ENCODE measurements at places on chromosomes 2 and 18.

GRCh38 chr2:20012282-20013125 lies at the start of gene MATN3:
MATN3 (minus strand) TSS chr2:20012668; CDS start chr2:20012631, 37 bp downstream.
- DNase-seq: peak; percentile 68

DNA sequence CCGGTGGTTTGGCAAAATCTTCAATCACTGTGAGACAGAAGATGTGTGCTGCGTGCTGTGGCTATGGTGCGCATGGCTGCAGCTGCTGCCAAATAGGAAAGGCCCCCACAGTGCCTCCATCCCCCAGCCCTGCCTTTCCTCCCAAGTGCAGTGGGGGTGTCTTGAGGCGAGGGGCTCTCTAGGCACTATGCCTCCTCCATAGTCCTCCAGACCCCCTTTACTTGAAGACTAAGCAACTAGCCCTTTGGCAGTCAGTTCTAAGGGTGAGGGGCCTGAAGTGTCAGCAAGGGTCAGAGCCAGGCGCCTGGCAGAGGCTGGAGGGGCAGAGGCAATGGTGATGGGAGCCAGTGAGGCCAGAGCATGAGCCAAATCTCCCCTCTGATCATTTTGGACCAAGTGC lies 13.6 kb upstream of the TMEM185B start:
- DNase-seq: no peak

- no peak for DNase-seq
Observed at GRCh38 chr2:69828938-69829255, 563 bp upstream of the GMCL1 start.

DNA sequence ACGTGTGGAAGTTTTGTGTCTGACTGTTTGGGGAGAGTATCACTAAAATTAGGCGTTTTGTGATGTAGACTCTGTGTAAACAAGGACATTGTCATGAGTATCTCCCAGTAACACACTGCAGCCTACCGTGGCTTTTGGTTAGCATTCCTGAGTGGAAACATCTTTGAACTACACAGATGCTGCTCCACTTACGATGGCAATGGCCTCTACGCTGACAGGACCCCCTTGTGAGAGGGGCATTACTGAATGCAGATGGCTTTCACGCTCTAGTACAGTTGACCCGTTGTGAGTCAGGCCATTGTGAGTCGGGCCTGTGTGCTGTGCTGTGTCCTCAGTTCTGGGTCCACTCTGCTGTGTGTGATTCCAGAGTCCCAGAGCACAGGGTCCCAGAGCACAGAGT lies 34.4 kb upstream of the ADNP2 start:
- no peak for DNase-seq

DNA sequence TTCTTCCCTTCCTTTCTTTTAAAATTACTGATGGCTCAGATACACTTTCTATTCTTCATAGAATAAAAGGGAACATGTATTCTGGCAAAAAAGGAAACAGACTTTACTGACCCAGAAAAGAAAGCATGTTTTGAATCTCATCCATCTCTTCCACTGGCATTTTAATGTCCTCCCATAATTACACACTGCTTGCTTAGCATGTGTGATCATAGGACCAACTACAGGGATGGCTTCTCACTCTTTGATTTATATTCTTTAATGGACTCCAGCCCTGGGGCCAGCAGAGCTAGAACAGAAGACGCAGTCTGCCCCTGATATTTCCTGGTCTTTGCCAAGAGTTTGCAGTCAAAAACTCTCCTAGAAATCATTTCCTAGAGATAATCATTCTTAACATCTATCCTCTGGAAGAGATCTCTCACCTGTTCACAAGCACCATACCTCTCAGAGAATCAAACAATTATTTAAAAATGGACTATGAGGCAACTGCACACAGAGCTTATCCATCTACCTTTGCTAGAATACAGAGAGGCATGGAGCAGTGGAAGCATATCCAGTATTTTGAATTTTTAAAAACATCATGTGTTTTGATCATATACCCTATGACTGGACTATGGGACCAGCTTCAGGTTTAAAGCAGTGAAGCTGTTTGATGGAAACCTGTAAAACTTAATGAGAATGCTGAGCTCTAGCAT lies 429.1 kb downstream of the NRXN1 start:
- DNase-seq: no peak

- no peak for DNase-seq
Observed at GRCh38 chr2:168690381-168690885, 112.0 kb upstream of the NOSTRIN start.

DNA sequence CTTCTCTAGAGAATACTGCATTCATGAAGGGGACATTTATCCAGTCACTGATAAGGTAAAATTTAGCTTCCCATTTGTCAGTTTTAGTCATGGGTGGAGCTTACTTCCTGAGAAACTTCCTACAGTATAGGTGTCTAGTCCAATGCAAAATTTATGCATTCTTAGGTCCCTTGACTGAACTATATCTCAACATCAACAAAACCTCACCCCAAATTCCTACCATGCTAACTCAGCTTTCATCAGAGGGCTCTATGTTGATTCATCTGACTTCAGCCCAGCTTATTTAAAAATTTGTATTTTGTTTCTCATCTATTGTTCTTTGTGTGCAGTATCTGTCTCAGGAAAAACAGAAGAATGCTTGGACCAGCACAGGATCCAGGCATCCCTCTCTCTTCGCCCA lies 296.4 kb upstream of the ACVR2A start:
- DNase-seq: no peak

DNA sequence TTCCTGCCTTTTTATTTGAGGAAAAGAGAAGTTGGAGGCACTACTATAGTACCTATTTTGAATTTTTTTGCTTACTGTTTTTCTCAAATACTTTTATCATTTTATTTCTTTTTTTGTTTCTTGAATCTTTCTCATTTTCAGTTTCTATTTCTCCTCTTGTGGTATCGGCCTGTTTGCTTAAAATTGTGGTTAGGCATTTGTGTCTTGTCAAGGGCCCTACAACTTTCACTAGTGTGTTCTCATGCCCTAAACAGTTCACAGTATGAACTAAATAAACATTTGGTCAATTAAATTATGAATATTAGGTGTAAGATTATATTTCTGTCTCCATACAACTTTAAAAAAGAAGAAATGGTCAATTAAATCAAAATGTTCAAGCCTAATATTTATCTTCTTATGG lies 613.5 kb downstream of the MBD2 start:
- no peak for DNase-seq

- DNase-seq: no peak
Observed at GRCh38 chr2:161141033-161141432, 19.2 kb upstream of the TANK start.

DNA sequence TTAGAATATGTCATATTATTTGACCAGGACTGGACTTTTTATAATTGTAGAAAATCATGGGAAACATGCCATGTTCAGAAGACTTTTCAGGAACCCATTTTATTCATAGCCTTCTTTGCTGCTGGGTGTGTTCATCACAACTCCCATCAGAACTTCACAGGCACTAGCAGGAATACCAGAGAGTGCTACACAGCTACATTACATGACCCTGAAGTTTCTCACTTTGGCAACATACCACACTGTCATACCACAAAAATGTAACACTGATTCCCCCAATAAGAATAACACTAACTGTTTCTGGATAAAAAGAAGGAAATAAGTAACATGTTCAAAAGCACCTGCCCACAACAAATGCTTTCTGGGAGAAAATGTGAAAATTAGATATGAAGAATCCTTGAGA lies 405.4 kb downstream of the CDH2 start:
- DNase-seq: no peak

DNA sequence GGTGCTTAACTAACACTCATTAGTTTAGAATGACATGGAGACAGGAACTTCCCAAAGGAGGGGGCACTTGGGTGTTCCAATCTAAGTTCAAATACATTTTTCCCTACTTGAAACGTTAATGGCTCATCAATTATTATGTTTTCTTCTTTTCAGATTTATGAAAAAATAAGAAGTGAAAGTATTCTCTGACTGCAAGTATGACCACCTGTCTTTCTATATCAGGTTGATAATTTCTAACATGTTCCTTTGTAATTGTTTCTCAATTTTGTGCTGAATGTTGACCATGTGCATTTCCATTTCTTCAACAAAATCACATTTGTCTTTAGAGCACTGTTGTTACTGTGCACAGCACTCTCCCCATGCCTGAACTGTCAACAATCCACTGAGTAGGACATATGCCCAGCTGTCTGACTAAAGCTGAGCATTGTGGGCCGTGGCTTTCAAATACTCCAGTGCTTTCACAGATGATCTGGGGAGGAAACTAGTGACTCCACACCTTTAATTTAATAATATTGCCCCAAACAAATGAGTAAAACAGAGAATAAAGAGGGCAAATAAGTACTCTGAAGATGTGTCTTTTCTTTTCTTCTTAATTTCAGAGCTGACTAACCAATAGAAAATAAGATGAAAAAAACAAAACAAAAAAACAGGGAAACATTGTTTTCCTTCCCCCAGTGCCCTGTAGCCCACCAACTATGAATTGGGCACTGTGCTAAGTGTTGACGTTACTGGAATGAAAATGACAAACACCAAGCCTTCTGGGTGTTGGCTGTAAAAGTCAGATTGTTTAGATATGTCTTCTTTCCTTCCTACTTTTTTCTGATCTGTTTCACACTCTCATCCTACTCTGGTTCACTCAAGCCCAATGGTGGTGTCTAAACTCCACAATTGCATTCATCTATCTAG lies 16.0 kb downstream of the LANCL1 start:
- DNase-seq: no peak

DNA sequence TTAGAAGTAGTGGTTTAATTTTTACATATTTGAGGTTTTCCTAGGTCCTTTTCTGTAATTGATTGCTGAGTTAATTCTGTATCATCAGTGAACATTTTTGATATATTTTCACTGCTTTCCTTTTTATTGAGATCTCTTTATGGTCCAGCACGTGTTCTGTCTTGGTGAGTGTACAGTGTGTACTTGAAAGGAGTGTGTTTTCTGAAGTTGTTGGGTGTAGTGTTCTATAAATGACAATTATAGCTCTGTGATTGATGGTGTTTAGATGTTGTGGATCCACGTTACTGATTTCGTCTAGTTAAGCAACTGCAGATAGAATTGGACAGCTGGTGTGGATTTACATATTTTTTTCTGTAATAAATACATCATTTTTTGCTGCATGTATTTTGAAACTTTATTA lies 32.7 kb downstream of the AGFG1 start:
- no peak for DNase-seq

GRCh38 chr2:232683368-232683767 lies 13.8 kb upstream of the GIGYF2 start:
- DNase-seq: no peak

DNA sequence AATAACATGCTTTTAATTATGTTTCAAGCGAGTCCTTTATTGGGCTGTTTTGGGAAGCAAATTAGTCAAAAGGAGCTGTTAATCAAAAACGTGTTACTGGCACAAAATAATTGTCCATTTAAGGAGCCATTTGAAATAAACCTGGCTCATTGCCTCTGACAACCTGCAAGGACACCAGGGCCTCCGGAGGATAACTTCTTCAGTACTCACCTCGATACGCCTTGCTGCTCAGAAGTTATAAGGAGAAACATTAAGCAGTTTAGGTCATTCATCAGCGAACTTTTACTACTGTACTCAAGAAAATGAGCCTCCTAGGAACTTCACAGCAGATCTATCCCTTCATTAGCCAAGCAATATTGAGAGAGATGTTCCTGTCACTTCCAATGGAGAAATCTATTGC lies 1579.2 kb upstream of the ACVR2A start:
- no peak for DNase-seq

DNA sequence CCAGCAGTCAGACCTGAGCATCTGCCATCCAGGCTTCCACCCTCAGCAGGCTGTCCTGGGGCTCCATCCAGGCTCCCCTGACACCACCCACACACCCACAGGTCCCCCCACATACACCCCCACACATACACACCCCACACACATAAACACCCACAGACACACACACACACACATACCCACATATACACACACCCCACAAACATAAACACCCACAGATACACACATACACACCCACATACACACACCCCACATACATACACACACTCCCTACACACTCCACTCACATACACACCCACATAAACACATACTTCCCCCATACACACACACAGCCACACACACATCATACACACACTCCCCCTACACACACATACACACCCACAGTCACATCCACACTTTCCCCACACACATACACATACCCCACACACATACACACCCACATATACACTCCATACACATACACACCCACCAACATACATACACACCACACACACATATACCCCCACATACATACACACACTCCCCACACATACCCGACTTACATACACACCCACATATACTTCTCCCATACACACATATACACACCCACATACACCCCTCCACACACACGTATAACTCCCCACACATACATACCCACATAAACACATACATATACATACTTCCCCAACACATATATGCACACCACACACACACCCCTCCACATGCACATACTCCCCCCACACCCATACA lies 183.3 kb upstream of the ETAA1 start:
- no peak for DNase-seq

DNA sequence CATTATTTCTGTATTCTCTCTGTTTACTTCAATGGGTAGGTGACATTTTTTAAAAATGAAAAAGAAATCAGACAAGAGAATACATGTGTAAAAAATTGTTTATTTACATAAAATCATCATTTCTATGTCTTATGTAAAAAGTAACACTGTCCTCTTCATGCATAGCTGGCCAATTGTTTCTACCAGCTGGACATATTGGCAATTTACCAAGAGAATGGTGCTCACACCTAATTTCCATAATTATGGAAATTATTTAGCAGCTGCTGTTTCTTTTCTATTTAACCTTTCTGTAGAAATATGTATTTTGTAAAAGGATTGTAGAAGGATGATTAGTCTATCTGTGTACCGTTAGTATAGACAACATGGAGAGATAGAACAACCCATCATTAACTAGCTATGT lies 791.9 kb downstream of the TRIB2 start:
- no peak for DNase-seq

- DNase-seq: no peak
Observed at GRCh38 chr2:186737732-186738508, 44.1 kb downstream of the FAM171B start.

GRCh38 chr2:36544638-36545338 lies 53.2 kb downstream of the FEZ2 start:
- no peak for DNase-seq

- DNase-seq: peak; percentile 89
Observed at GRCh38 chr2:44952143-44952805, 10.8 kb downstream of the SIX3 start.

- no peak for DNase-seq
Observed at GRCh38 chr2:7517851-7518250, 600.6 kb downstream of the RNF144A start.

DNA sequence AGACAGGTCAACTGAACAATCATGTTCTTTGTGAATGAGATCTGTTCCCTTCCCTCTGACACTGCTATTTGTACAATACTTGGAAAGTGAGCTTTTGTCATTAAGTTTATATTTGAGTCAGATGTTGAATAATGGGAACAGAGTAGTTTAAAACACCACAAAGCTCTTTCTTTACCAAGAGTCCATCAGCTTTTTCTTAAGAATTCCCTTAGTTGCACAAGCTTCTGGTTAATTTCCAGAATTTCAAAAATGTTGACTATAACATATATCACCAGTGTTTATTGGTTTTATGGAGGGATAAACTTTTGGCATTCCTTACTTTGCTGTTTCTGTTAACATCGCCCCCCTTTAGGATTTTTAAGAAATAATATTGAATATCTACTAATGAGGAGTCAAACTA lies 403.7 kb downstream of the CCDC85A start:
- no peak for DNase-seq

- no peak for DNase-seq
Observed at GRCh38 chr2:85902496-85902895, 13.7 kb upstream of the ST3GAL5 start.

All from neuronal stem cell (in vitro differentiated cells).